ENCODE measurements at places on chromosomes 1 and 21. TPM values are rescaled to one million over a fixed set of nuclear protein-coding genes. Genes with fewer than 3 reads are reported as not detected.

Gene RBM11
- 6.3 TPM for total RNA-seq

Gene STXBP3
- 34.0 TPM for total RNA-seq

Gene GRIK3
- not detected for total RNA-seq

Gene SYNC
- total RNA-seq: not detected

Gene SH2D5
- 2.8 TPM for total RNA-seq

Gene COL9A2
- total RNA-seq: 3.0 TPM

Gene OR6K3
- total RNA-seq: not detected

Gene RPRD2
- 22.8 TPM for total RNA-seq

DNA sequence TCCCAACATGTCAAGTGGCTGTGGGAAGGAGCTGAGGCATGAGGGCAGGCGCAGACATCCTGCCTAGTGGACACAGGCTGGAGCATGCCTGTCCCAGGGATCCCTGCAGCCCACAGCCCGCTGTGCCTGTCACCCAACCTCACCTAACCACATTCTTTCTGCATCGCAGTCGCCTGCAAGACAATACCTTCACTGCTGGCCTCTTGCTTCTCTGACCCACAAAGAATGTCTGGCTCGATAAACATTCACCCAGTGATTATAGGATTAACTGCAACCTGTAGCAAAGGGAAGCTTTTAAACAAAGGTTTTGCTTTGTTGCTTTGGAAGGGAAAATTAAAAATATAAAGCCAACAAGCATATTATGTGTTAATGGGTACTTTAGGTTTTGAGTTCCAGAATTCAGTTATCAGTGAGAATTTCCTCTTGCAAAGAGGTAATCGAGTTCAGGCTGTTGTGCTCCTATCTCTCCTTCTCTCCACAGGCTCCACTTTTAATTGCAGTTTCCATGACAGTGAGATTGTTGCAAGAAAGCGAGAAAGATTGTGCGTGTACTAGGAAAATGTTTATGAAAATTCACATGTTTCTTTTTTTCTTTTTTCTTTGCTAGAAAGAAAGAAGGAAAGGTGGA lies 40.0 kb upstream of the ZNF648 start:
- DNase-seq: no peak

DNA sequence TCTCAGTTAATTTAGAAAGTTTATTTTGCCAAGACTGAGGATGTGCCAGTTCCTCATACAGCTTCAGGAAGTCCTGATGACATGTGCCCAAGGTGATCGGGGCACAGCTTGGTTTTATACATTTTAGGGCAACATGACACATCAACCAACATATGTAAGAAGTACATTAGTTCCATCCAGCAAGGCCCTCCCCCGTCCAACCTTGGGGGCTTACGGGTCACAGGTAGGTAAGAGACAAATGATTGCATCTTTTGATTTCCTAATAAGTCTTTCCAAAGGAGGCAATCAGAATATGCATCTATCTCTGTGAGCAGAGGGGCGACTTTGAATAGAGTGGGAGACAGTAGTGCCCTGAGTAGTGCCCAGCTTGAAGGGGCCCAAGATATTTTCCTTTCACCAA lies 19.6 kb upstream of the HAO2 start:
- DNase-seq: no peak

DNA sequence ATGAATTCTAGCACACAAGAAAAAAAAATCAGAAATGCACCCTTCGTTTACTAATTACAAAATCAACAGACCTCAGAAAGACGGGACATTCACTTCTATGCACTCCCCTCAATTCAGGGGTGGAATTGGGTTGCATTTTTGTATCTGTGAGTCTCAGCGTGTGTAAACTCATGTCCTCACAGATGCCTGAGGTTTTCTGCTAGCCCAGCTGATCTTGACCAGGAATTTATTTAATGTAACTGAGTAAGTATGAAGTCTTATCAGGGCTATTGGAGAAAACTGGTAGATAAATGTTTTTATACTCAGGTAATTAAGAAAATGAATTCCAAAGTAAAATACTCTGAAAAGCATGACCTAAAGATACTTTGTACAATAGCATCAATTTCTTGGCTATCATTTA lies 167.7 kb downstream of the RUNX1 start:
- DNase-seq: no peak

DNA sequence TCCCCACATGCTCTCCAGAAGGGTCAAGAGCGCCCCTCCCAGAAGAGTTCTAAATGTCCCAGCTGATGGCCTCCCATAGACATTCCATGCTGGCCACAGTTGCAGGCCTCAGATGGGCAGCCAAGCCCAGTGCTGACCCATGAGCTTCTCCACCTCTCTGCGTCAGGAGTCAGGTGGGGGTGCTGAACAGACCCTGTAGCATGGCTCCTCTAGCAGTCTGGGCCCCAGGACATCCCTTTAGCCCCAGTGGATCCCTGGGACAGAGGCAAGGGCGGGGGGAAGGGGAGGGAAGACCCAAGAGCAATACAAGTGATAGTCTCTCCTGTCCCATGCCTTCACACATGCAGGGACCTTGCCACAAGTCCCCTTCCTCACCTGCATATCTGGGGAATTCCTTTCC lies 56.7 kb downstream of the LRRN2 start:
- DNase-seq: no peak

DNA sequence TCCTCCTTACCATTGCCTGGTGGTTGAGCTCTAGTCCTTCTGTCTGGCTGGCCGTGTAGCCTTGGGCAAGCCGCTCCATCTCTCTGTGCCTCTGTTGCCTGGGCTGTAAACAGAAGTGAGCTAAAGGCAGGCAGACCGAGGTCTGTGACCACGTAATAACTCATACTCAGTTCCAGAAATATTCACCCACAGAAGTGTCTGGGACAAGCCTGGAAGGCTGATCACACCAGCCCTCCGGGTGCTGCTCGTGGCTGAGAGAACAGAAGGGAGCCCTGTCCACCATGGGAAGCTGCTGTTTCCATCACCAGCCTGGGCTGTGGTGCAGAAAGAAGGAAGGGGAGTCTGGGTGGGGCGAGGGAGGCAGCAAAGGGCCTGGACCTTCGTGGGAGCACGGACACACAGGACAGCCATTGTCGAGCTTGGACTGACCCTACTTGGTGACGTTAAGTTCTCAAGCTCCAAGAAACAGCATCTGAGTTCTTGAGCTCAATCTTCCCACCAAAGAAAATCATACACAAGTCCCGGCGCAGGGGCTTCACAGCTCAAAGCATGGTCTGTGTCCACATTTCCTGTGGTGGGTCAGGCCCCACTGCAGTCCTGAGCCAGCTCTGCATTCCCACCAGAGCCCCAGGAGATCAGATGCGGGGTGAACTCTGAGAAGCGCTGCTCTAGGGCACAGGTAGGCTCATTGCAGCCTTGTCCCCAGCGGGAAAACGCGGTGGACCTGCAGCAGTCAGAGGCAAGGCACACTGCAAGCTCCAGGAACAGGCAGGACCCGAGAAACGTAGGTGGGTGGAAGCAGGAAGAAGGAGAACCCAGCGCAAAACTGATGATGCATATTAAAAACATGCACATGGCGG lies 61.8 kb downstream of the RUNX3 start:
- no peak for DNase-seq

DNA sequence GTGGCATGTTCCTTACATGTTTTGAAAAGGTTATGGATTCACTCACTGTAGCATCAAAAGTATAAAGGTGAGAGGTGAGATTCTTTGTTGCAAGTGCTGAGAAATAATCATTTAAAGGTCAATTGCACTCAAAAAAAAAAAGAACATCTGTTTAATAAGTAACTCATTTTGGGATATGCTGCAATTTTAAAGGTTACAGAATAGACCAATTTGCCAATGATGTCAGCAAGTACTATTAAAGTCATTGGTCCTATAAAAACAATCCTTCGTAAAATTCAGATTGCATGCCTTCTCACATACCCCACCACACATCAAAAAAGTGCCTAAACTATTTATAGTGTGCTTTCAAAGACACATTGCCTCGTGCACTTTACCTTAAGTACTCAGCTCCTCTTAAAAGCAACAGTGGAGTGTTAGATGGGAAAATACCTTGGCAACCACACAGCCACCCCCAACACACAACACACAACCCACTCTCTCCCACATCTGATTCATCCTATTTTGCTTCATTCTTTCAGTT lies 218.2 kb upstream of the ADGRL2 start:
- DNase-seq: no peak

DNA sequence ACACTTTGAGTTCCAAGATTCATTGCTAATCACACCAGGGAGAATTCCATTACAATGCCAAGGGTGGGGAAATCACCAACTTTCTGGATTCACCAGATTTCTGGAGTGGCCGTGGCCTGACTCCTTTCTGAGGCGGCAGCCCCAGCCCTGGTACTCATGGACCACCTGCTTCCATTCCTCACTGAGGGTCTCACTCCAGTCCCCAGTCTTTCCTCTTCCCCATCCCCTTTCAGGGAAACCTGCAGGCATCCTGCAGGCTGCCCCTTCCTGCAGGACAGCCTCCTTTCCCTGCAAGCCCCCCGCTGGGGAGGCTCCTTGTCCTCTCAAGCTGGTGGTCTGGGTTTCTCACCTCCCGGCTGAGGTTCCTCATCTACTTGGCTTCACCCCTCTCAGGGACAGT lies 12.7 kb upstream of the CDK18 start:
- no peak for DNase-seq

DNA sequence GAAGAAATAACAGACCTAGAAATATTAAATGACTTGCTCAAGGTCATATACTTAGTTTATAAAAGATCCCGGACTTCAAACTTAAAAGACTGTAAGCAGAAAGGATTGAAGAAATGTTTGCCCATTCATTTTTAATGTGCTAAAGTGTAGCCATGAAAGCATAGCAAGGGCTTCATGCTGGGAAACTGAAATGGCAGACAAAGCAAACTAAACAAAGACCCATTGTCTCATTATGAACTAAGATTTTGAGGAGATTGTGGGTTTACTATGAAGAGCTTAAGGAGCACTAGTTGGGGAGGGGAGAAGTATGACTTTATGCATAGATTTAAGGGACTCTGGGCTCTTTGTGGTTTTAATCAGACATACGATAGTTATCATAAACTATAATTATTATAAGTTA lies 26.3 kb downstream of the ADAMTS1 start:
- no peak for DNase-seq

GRCh38 chr1:212630158-212630900 lies 21.8 kb downstream of the ATF3 start:
- peak; percentile 61 for DNase-seq

- DNase-seq: no peak
Measured at GRCh38 chr21:31777857-31778256, 45.9 kb upstream of the SCAF4 start.

DNA sequence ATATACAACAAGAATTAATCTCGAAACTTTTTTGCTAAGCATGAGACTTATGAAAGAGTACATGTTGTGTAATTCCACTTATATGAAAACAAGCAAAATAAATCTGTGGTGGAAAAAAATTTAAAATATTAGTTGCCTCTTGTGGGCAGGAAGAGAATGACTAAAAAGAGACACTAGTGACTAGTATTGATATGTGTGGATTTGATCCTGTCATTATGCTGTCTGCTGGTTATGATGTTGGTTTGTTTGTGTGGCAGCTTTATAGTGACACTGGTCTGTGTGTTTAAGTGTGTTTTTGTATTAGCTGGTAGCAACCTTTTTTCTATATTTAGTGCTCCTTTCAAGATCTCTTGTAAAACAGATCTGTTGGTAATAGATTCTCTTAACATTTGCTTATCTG lies 267.8 kb upstream of the NRIP1 start:
- DNase-seq: no peak

DNA sequence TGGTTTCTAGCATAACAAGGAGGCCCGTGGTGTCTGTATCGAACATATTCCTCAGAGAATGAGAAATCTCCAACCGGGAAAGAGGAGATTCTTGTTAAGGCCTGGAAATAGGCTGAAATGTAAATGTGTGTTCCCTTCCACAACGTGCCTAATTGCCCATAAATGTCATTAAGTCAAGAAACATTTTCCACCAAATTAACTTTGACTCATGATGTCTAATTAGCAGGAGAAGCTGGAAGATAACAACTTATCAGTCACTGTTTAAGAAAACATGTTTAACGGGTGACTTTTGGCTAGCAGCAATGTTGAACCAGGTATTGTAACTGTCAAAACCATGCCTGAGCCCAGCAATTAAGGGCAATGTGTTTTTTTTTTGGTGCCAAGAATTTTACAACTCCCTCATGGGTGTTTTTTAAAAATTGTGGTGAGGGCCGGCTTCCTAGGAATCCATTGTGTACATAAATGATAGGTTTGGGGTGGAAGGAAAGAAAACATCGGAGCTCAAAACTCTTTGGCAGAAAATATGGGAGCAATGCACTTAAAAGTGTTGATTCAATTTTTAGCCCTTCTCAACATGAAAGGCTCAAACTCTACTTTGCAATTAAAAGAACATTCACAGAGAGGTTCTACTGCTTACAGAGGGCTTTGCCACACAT lies 67.0 kb downstream of the OLIG1 start:
- no peak for DNase-seq

DNA sequence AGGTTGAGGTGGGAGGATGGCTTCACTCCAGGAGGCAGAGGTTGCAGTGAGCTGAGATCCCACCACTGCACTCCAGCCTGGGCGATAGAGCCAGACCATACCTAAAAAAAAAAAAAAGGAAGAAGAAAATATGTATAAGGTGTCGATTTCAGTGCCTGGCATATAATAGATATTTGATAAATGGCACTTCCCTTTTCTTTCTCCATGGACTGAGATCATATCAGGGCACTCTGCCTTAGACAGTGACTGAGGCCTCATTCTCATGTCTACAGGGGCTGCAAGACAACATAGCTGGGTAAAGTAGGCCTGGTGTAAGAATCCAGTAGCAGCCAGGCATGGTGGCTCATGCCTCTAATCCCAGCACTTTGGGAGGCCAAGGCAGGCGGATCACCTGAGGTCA lies 21.2 kb downstream of the PCAT6 start:
- DNase-seq: no peak

GRCh38 chr1:161220002-161220401 lies 3.4 kb downstream of the APOA2 start:
- no peak for DNase-seq

DNA sequence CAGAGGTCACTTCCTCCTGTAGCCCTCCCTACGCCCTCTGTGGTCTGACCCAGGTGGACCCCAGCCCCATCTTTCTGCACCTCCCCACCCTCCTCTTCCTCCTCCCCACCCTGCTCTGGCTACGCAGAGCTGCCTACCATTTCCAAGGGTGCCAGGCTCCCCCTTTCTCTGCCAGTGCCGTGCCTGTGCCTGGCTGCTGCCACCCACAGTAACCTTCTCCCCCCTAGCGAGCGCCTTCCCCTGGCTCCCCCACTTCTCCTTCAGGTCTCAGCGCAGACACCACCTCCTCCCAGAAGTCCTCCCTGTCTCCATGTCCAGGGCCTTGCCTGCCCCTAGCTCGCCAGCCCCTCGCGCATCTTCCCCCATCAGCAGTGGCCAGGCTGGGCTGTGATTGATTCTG lies 471.5 kb downstream of the PTPRU start:
- no peak for DNase-seq

DNA sequence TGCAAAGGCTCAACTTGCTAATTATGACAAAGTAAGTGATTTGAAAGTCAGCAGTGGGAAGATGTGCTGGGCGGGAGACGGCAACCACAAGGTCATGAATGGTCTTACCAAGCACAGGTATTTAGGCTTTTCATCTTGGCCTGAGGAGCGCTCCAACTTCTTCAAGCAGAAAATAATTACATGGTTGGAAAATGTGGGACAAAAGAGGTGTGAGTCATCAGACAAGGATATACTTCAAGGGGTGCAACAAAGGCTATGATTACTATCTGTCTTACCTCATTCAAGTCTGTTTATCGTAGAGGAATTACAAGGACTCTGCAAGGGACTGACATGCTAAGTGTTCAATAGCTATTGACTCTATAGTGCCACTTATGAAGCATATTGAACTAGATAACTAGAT lies 2005.7 kb downstream of the MRPL39 start:
- DNase-seq: no peak
